ENCODE measurements at places on chromosomes 7 and 10.

DNA sequence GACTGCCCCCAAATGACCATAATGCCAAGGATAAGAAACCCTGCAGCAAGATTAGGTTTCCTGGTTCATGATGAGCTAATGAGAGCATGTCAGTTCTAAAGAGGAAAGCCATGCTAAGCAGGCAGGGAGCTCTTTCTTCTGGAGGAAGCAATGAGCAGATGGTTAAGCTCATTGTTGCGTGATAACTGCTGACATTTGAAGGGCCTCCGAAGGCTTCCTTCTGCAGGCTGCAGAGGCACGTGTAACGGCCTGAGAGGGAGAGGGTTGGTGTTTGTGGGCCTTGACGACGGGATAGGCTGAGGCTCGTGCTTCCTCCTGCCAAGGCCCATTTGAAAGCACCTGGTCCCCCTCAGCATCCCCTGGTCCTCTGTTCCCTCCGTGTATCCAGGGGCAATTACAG, 63.5 kb upstream of the BTBD16 start:
- no peak for DNase-seq

DNA sequence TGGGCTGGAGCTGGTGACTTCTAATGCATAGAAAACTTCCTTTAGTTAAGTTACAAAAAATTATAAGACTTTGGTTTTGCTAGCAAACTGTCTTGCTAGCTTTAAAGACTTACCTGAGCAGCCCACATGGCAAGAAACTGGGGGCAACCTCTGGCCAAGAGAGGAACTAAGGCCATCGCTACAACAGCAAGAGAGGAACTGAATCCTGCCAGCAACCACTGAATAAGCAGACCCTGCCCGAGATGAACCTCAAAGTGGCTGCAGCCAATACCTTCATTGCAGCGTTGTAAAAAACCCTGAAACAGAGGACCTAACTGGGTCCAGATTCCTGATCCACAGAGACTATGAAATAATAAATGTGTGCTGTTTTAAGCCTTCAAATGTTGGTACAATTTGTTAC, 54.6 kb upstream of the STARD3NL start:
- no peak for DNase-seq

- peak; percentile 51 for DNase-seq
Measured at GRCh38 chr7:56092789-56093531, at the start of gene PHKG1. PHKG1 (minus strand) TSS chr7:56092952; CDS start chr7:56088941, 4,011 bp downstream.

DNA sequence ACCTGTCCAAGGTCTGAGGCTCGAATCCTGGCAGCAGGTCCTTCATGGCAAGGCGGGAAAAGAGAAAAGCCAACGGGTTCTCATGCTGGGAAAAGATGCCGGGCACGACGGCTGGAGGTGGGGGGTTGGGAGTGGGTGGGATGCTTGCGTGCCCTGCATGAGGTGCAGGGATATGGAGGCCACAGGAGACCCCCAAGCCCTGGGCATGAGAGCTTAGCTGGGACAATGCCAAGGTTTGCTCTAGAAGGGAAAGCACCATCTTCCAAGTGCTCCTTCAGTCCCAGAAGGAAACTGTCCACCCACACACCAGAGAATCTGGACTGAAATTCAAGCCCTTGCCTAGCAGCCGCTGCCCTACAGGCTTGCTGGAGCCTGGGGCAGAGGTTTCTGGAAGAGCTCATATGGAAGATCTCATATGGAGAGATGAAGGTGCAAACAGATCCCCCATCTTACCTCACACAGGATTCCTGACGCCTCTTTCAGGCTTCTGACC, 64.3 kb downstream of the ZRANB1 start:
- DNase-seq = no peak

GRCh38 chr7:43583424-43584194, 701 bp downstream of the STK17A start:
- peak; percentile 58 for DNase-seq

DNA sequence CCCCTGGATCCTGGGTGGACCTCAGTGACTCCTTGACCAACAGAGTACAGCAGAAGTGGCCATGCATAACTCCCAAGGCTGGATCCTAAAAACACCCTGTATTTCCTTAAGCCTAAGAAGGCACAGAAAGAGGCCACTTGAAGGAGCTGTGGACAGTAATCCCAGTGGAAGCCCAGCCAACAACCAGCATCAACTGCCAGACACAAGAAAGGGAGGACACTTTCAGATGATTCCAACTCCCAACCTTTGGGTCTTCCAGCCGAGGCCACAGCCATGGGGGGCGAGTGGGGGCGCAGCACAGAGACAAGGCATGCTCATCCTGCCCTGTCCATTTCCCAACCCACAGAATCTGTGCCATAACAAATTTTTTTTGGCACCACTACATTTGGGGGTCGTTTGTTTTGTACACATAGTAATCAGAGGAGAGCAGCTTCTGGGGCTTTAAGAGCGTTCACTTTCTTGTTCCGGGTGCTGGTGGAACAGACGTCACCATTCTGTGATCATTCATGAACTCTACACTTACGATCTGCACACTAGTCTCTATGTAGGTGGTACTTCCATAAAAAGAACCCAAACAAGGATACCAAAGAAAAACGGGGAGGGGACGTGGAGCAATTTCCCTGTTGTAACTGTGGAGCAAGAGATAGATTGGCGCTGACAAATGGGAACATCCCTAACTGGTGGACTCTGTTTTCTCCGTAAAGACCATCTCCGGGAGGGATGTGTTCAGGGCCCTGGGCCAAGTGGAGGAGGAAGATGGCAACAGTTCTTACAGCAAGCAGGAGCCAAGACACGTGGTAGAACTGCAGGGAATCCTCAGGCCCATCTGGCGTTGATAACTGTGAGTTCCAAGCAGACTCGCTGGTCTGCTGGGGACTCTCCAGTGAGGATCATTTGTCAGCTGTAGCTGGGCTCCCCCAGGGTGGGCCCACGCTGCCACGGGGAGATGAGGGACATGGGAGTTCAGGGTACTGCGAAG, 6.0 kb upstream of the SLC29A3 start:
- no peak for DNase-seq

DNA sequence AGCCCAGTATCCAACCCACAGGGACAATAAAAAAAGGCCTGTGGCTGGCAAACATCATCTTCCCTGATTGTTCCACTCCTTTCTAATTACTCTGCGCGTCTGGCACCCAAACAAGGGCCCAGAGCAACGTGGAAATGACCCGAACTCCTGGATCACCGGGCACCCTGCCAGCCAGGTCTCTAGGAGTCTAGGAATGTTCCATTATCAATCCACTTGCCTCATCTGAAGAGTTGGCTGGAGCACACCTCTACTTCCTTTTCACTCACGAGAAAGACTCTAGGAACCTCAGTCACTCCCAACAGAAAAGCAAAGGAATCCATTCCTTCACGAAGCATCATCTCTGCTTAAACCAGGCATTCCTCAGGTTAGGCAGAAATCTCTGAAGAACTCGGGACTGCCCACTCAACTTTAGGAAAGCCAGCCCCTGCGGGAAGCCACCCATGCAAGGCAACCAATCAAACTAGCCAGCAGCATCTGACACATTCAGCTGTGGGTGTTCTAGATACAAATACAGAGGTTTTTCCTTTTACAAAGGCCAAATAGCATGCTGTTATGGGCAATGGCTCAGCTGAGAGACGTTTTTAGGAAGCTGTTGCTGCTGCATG, 37.7 kb downstream of the ATXN7L1 start:
- DNase-seq = peak; percentile 52

DNA sequence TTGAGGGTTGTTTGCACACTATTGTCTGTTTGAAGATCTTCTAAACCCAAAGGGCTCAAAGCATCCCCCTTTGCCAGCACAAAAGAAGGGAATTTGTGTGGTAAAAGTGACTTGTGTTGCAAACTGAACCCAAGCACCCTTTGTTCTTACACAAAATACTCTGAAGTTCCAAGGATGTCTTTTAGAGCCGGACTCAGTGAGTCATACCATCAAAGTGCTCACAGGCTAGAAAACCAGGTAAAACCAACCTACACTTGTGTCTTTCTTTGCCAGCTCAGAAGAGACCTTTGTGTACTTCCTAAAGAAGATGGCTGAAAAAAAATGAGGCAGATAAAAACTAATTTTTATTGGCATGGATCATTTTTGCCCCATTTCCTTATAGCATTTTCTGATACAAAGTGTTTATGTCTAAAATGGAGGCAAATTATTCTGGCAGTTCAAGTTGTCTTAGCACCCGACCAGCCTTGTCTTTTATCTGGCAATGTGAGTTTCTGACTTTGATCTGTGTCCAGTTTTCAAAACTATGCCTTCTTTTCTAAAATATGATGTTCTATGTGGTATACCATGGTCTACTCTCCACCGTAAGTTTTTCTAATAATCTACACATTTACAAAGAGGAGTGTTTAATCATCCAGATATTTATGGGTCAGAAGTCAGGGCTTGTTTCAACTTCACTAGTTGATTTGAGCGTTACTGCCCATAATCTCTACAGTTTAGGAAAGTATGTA, 128.4 kb upstream of the FZD1 start:
- no peak for DNase-seq

GRCh38 chr7:11831156-11831735, 752 bp downstream of the THSD7A start:
- DNase-seq = peak; percentile 35

DNA sequence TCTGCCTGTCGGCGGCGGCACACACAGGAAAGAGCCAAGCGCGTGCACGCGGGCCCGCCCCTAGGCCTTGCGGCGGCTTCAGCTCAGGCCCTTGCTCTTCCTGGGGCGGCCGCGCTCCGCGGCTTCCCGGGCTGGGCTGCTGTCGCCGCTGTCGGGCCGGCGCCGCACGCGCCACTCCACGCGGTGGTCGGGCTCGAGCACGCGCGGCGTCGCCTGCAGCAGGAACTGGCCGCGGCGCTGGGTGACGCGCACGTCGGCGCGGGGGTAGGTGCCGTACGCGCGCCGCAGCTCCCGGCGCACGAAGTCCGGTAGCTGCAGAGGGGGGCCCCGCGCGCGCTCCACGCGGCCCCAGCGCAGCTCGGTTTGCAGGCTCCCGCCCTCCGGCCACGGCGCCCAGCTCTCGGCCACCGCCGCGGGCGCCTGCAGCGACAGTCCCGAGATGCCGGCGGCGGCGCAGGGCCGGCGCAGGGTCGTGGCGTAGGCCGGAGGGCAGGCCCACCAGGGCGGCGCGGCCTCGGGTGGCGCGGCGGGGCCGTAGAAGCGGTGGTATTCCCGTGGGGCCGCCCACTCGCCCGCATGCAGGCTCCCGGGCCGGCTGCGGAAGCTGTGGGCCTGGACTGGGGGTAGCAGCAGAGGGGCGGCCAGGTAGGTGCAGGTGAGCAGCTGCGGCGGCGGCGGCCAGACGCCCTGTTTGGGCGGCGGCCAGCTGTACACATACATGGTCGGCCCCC, 804 bp downstream of the C10orf95 start:
- peak; percentile 84 for DNase-seq

DNA sequence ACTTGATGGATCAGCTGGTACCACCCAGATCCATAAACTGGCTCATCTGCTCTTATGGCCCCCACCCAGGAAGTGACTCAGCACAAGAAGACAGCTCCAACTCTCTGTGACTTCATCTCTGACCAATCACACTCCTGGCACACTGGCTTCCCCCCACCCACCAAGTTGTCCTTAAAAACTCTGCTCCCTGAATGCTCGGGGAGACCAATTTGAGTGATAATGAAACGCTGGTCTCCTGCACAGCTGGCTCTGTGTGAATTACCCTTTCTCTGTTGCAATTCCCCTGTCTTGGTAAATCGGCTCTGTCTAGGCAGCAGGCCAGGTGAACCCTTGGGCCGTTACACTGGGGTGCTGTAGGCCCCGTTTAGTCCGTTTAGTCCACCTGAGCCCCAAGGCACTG, 23.4 kb upstream of the BNIP3 start:
- DNase-seq = no peak

DNA sequence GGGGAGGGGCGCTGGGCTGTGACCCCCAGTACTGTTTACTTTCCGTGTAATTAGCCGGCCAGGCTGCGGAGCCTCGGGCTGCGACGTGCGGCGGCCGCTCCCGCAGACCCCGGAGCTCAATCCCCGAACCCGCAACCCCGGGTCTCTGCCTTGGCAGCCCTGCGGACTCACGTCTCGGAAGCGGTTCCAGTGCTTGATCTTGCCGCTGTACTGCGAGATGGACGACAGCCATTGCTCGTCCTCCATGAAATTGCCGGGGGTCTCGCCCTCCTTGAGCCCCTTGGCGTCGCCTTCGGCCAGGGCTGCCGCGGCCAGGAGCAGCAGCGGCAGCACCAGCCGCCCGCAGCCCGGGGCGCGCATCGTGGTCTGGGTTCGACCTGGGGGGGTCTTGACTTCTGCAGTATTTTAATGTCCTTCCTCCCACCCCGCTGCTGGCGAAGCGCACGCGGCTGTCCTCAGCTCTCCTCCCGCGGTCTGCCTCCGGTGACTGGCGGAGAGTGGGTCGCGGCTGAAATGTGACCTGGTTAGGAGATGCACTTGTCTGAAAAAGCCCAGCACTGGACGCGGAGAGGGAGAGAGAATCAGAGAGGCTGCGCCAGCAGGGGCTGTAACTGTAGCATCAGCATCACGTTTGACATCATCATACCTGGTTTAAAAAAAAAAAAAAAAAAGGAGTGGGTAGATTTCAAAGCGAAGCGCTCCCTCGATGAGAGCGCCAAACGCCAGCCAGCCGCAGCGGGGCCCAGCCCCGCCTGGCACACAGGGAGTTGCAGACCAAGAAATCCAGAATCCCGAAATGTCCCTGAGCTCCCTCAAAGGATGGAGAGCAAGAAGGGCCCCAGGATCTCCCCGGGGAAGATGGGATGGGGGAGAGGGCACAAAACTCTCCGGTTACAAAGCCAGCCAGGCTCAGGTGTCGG, at the start of gene SPOCK2:
Gene SPOCK2 (minus strand): TSS at position 583 of the 920 bp plus-strand sequence. CDS start 223 bp downstream, at position 360.
- peak; percentile 9 for DNase-seq

DNA sequence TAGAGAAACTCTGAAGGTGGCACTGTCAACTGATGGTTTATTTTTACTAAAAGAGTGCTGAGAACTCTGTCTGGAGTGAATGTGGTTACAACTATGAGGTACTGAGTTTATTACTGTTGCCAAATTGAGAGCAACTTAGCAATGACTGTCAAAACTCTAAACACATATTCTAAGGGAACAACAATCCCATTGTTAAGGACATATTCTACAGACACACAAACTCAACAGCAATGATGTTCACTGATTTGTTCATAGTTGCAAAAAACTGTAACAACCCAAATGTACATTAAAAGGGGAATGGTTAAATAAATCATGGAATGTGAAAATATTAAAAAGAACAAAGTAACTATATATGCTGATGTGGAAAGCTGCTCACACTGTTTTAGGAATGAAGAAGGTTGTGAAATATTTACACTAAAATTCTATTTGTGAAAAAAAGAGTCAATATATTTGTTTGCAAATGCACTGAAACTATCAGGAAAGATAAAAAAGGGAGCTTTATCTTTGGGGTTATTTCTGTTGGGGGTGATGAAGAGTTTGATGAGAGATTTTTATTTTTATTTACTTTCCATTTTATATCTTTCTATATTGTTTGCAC, 12.9 kb downstream of the PON2 start:
- no peak for DNase-seq

- DNase-seq = no peak
Measured at GRCh38 chr10:70784016-70784415, 1.2 kb downstream of the TBATA start.

- no peak for DNase-seq
Measured at GRCh38 chr7:139683137-139683921, 94.5 kb downstream of the HIPK2 start.
